Activated T-helper 17 cell treated with anti-CD3 and anti-CD28 coated beads, Interleukin-2, amount 50 U/mL, for 72 hours (primary cell): ENCODE measurements at places on chromosomes 11 and 22.

- no peak for ATAC-seq
Observed at GRCh38 chr11:134142536-134142935, 73.7 kb downstream of the JAM3 start.

GRCh38 chr22:18095101-18095805 is 15.4 kb upstream of the TUBA8 start:
- ATAC-seq, result peak; percentile 53

DNA sequence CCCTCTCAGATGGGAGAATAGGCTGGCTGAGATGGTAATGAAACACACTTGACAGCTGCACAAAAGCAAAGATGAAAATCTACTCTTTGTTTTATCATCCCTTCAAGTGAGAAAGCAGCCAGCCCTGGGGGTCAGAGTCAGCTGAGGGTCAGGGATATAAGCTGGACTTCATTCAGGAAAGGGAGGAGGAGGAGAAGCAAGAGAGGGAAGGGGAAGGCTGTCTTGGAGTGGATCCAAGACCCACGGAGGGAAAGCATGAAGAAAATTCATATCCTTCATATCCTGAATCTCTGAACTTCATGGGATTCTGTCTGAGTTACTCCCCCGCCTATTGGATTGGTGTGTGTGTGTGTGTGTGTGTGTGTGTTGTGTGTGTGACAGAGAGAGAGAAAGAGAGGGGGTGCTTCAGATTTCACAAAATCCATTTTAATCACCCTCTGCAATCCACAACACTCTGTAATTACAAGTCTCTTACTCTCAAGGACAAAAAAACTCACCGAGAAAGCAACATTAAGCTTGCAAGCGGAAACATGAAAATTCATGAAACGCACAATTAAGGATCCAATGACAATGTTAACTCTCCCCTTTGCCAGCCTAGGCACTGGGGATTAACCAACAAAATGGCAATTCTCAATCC is 327.7 kb downstream of the TENM4 start:
- ATAC-seq, result no peak

GRCh38 chr11:102279641-102280170 is 37.6 kb upstream of the BIRC3 start:
- ATAC-seq, result peak; percentile 92

- ATAC-seq, result peak; percentile 92
Observed at GRCh38 chr11:118895093-118896039, 11.7 kb downstream of the CXCR5 start.

GRCh38 chr11:5123802-5124521 is 14.2 kb downstream of the OR52A5 start:
- peak; percentile 62 for ATAC-seq
